ENCODE measurements at places on chromosomes 6 and 20.

GRCh38 chr6:166112580-166112979 lies 55.1 kb downstream of the TBXT start:
- DNase-seq, result no peak

DNA sequence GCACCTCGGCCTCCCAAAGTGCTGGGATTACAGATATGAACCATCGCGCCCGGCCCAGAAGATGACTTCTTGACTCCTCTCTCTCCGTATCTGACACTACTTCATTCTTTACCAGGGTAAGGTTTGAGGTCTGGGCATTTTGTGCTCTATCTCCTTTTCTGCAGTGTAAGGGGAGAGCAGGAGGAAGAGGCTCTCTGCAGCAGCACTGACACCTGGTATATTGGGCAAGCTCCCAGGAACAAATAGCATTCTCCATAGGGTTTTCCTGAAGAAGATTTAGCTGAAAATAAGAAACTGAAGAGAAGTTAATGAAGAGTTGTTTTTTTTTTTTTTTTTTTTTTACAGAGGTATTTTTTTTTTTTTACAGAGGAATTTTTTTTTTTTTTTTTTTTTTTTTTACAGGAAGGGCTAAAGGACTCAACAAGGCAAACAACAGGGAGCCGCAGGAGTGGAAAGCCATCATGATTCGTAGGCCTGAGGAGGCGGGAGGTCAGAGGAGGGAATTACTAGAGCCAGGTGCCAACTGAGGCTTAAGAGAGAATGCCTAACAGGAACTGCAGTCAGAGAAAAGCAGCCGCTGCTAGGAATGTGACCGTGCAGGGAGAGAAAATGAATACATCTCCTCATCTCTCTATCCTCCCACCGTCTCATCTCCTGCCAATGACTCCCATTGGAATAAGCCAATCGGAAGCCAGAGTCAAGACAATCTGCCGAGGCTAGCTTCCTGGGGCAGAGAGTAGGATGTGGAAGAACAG lies 34.7 kb upstream of the ADGRF4 start:
- DNase-seq, result no peak

DNA sequence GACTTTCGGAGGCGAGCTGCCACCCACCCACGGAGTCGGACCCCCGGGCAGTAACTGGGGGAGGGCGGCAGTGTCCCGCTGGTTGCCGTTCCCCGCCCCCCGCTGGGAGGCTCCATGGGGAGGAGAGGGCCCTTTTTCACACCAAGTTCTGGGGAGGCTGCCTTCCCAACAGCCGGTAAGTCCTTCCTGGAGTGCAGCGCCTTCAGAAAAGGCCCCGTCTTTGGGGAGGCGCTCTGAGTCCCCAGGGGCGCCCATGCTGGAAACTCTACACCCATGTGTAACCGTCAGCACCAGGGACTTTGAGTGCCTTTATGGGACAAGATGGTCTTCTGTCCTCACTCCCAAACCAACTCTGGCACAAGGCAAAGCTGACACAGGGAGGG lies 430 bp upstream of the SOX18 start:
- DNase-seq, result no peak

DNA sequence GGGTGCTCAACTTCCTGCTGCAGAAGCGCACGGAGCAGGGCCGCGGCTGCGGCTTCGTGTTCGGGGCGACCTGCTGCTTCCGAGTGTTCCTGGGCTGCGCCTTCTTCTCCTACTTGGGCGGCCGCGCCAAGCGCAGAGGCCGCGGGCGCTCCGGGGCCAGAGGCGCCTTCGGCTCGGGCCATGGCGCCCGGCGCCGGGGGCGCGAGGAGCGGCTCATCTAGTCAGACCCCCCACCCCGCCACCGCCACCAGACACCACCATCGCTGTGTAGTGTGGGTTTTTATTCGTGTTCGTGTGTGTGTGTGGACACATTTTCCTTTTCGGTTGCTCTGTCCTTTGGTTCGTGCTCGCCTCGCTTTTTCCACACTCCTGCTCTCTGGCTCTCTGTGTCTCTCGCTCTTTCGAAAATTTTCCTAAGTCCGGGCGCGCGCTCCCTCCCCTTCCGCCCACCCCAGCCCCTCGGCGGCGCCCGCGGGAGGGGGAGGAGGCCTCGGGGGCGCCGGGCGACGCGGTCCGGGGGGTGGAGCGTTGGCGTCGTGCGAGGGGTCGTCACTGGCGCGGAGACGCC lies 38.1 kb downstream of the GNAS start:
- peak; percentile 44 for DNase-seq

- no peak for DNase-seq
Observed at GRCh38 chr20:25398376-25399036, 7.9 kb upstream of the ABHD12 start.

- no peak for DNase-seq
Observed at GRCh38 chr6:124078169-124078568, 274.5 kb downstream of the NKAIN2 start.

- no peak for DNase-seq
Observed at GRCh38 chr20:57705127-57705899, 4.5 kb downstream of the PMEPA1 start.

DNA sequence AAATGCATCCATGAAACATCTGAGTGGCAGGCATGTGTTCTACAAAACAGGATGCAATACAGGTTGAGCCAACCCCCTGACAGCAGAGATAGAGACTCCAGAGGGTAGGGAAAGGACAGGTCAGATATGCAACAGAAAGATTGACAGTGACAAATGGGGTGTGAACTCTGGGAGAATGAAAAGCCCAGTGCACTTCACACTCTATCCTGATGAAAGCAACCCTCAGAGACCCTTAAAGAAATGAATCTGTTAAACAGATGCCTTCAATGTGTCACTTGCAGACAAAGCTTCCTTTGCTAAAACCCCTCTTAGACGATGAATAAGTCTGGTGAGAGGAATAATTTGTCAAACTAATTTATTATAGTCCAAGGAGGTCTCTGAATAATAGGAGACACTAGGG lies 89.9 kb downstream of the RFPL4B start:
- DNase-seq, result no peak

DNA sequence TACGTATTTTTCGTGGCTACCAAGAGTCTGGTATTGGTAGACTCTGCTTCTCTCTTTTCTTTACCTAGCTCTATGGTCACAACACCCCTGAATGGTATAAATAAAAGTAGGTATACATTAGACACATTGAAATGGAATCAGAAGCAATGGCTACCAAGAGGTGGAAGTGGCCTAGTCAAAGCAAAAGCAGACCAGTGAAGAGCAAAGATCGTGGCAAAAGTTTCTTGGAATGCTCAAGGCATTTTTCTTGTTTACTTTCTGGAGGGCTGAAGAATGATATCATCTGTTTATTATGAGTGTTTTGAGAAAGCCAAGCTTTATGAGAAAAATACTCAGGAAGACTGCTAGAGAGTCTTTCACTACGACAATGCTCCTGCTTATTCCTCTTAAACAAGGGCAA lies 28.6 kb upstream of the MOCS1 start:
- DNase-seq, result no peak

DNA sequence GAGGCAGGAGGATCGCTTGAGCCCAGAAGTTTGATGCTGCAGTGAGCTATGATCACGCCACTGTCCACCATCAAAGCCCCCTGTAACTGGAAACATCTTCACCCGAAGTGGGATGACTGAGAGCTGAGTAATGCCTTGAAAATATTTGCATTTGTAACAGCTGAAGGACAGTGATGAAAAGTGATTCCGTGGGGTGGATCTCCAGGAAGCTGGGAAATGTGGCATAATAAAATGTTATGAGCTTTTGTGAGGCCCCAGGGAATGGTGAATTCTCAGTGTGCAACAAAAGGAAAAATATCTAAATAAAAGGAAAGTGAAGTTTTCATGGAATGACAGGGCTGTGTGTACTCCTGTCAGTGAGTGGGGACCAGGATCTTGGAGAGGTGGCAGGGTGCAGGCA lies 92.0 kb downstream of the JAG1 start:
- DNase-seq, result no peak

GRCh38 chr20:33568378-33568777 lies 78.5 kb downstream of the CBFA2T2 start:
- DNase-seq, result no peak

GRCh38 chr6:168024951-168025510 lies 27.6 kb downstream of the KIF25 start:
- DNase-seq, result no peak

DNA sequence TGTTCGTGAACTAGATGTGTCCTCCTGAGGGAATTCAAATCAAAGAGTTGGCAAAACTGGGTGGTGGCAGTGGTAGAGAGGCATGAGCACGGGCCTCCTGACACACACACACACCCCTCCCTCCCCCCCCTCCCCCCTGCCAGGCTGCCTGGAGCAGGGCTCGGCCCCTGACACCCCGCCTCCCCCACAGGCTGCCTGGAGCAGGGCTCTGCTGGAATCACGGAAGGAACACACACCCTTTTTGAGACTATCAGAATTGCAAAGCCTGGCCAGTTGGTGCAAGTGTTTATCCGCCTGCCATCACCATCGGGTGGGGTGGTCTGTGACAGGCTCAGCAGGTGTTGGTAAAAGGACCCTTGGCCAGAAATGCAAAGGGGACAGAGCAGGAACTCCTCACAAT lies 59.0 kb downstream of the FAM120B start:
- no peak for DNase-seq

GRCh38 chr6:168469521-168469920 lies 28.5 kb downstream of the SMOC2 start:
- DNase-seq, result no peak

DNA sequence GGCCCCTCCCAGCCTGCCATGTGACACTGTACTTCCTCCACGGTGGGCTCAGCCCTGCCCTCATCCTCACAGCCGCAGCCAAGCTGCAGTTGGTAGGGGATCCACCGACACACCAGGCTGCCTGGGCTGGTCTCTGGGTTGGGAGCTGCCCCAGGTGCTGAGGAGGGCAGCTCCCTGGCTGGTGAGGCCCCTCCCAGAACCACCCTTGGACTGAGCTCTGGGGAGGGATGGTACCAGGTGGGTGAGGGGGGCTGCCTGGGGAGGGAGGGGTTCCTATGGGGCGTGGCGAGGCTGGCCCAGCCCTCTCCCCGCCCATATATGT lies 185 bp upstream of the TNFRSF6B start:
- DNase-seq, result no peak

DNA sequence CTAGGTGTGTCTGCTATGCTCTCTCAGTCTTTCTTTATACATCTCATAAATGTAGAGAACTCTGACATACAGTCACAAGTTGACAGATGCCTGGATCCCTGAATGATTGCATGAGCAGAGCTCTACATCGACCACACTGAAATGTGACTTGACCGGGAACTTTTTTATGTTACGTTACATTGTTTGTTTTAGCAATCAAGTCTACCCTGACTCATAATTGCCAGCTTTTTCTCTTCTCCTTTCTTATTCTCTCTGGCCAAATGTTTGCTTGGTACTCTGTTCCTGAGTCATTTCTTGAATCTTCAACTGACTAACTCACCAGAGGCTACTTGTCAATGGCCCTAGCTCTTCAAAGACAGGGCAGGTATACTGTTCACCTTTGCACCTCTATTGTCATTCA lies 213.6 kb upstream of the DTNBP1 start:
- DNase-seq, result no peak

GRCh38 chr20:10790013-10790412 lies 116.2 kb upstream of the JAG1 start:
- no peak for DNase-seq

DNA sequence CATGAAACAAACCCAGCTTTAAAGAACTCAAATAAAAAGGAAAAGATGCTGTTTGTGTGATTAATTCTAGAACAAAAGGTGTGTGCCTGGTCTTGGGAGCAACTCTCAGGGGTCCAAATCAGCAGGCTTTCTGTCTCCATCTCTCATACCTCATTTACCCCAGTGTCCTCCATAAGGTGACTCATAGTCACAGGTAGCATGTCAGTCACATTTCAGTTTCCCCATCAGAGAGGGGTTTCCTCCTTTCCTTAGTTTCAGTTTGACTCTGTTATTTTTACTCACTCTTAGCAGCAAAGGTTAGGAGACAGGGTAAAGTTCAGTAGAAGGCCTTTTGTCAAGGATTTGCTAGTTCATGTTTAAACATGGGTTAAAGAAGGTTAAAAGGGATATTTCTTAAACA lies 46.2 kb downstream of the OGFRL1 start:
- no peak for DNase-seq

DNA sequence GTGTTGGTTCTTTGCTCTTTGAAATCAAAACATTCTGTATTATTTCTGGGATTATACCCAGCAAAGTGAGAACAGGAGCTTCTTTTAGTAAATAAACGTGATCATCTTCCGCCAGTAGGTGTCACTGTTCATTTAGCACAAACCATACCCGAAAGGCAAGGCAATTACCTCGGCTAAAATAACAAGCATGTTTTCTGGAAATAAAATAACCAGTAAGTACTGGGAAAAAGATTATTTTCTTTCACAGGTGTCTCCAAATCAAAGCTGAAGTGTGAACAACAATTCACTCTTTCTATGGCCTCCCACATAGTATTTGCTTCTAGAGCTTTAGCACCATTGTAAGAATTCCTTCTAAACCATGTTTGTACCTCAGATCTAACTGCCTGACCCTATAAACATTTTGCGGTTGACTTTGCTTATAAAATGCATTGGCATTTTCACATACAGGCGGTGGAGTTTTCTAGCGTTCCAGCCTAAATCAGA lies 144.6 kb upstream of the AGPAT4 start:
- peak; percentile 11 for DNase-seq

DNA sequence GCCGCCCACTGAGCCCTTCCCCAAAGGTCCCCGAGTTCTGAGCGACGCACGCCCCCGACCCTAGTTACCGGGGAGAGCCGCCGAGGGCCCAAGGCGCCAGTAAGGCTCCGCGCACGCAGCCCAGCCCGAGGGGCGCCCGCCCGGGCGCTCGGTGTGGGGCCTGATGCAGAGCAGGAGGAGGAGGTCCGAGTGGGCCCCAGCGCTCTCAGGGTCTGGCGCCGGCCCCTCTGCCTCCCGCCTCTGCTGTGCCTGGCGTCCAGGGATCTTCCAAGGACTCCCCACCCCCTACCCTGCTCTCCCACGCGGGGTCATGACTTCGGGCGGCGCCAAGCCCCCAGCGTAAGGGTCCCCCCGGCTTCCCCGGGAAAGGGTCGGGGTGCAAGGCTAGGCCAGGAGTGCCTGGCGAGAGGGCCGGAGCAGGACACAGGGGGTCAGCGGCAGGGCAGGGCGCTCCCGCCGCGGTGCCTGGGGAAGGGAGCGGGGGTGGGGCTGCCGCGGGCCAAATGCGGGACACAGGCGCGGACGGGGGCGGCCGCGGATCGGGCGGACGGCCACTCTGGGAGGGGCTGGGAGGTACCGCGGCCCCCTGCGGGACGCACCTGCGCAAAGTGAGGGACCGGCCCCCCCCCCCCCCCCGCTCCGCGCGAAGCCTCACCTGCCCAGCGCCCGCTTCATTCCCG lies 637 bp downstream of the ABHD12 start:
- peak; percentile 22 for DNase-seq

DNA sequence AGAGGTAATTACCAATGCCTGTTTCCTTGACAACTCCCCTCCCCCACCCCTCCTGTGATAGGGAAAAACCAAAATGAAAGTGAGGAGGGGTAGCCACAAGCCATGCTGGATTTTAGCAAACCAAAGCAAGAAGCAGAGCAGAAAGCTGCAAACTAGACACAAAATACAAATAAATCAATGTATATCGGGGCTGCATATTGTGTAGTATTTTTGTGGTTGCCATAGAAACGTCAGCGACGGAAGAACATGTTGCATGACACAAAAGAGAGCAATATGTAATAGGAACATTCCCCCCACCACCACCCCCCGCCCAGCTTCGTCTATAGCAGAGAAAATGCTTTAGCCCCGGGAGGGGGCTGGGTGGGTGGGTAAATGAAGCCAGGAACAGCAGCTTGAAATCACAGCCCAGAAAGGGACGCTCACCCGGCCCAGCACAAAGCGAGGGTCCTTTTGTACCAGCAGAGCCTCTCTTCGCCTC lies 548 bp downstream of the AGPAT4 start:
- no peak for DNase-seq

GRCh38 chr6:7110092-7110792 lies 2.5 kb downstream of the RREB1 start:
- no peak for DNase-seq

- no peak for DNase-seq
Observed at GRCh38 chr6:5989141-5989723, 17.5 kb downstream of the NRN1 start.

Measured in stimulated activated CD4-positive, alpha-beta T cell treated with anti-CD3 and anti-CD28 coated beads, Interleukin-4, amount 100 ng/mL, for 48 hours (primary cell).